Activated CD4-positive, alpha-beta T cell treated with anti-CD3 and anti-CD28 coated beads, Interleukin-2, amount 50 U/mL, for 1 hour (primary cell): ENCODE measurements at places on chromosomes 11 and 22.

- no peak for DNase-seq
Observed at GRCh38 chr11:134243913-134244312, 9.2 kb downstream of the THYN1 start.

DNA sequence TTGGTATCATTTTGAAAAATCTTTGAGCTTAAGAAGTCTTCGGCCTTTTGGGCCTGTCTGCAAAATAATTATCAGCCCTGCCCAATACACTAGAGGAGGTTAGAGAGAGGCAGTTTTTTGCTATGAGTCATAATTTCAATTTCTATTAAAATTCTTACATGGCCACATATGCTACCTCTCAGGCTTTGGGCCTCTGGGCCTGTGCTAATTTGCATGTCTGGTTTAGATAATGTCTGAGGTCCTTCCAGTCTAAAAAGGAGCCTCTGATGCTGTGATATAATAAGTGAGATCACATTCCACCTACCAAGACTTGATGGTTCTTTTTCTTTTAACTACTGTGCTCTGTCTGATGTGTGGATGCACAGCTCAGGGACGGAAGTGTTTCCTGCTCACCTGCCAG, 70.8 kb downstream of the KCNJ1 start:
- no peak for DNase-seq

DNA sequence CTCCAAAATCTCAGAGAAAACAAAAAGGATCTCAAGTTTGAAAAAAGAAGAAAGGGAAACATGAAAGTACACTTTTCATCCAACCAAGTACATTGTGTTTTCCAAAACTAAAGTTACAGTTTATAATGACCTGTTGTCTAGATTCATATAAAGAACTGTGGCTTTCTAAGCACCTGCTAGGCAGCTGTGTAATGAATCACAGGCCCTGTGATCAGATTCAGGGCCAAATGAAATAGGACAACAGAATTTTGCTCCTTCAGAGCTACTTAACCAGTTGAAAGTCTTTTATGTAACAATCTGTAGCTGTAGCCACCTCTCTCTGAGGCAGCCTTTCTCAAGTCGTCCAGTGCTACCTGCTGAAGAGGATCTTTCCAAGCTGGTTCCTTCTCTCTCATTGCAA, 960.0 kb upstream of the RAG2 start:
- DNase-seq = no peak

- DNase-seq = no peak
Observed at GRCh38 chr22:27654546-27655445, 146.8 kb downstream of the MN1 start.

DNA sequence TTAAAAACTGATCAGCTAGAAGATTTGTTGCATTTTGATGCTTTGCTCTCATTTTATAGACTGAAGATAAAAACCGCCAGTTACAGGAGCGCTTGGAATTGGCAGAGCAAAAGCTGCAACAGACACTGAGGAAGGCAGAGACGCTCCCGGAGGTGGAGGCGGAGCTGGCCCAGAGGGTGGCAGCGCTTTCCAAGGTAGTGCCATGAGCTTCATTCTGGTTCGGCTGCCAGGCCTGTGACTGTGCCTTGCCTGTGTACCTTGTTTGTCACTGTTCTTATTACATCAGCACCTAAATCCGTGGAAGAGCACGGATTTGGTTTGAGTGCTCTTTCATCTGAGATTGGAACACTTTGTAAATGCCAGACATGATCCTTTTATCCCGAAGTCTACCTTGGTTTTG, 61.4 kb downstream of the PPFIA1 start:
- no peak for DNase-seq

DNA sequence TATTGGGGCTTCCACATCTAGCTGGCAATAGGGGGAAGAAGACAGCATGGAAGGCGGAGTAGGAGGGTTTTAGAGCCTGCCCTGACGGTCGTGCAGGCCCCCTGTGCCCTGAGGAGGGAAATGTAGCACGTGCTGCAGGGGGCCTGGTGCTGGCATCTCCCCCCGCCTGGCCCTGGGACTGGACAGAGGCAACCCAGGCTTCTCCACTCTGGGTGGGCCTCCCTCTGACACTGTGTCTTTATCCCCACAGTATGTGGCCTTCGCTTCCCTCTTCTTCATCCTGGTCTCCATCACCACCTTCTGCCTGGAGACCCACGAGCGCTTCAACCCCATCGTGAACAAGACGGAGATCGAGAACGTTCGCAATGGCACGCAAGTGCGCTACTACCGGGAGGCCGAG, 36.8 kb downstream of the KCNC1 start:
- no peak for DNase-seq

DNA sequence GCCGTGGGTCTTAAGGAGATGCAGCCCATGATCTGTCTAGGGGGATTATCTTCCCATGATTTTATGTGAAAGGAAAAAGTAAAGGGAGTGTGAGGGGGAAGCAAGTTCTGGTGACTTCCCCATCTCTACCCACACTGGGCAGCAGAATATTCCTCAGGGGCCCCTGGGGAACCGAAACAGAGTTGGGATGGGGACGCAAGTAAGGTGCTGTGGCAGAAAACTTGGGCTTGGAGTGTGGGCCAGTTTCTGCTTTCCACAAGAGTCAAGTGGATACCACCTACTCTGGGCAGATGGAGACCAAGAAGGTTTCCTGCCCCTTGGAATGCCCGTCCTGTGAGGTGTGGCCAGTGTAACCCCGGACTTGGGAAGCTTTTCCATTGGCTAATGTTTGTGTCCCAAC, 64.4 kb downstream of the SGSM3 start:
- no peak for DNase-seq

- DNase-seq = no peak
Observed at GRCh38 chr11:121566279-121567168, 113.8 kb upstream of the SORL1-AS1 start.

GRCh38 chr11:125170001-125170509, 5.5 kb downstream of the PKNOX2 start:
- DNase-seq = no peak

- DNase-seq = no peak
Observed at GRCh38 chr11:87223816-87224215, 186.1 kb downstream of the TMEM135 start.

DNA sequence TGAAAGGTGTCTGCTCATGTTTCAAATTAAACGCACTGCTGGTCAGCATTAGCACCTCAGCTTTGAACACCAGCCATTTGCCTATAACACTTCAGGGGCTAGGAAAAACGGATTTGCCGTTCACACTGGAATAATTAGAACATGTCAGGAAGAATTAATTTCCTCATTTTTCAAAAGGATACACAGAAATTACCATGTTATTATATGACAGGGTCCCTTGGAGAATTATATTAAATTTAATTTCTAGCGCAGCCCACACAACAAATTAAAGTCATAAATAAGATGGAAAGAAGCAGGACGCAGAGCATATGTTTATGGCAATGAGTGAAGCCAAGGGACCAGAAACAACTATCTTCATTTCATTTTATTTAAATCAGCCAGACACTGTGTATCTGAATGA, 83.8 kb upstream of the SOX6 start:
- no peak for DNase-seq

DNA sequence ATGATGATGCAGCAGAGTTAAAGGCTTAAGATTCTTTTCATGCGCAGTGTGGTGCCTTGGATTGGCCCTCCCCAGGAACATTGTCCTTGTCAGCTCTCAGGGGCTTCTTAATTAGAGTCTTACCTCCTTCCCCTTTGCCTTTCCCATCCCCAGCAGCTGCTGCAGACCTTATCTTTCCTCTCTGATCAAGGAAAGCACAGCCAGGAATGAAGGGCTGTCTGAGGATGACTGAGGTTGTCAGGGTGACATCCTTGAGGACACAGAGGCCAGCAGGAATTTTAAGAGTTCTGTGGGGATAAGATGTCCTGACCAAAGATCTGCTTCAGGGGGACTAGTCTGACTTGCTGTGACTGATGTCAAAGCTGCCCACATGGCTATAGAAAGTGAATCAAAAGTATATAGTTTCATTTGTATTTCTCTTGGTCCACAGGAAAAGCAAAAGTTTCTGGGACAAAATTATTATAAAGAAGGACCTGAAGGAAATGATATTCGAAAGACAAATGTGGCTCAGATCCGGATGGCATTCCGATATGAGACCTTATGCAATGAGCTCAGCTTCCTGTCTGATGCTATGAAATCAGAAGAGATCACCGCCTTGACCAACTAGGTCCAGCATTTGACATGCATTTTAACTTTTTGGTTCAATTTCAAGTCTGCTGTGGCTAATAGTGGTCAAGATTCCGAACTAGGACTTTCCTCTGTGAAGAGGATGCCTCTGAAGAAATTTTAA, 35.5 kb downstream of the RNF141 start:
- DNase-seq = no peak

DNA sequence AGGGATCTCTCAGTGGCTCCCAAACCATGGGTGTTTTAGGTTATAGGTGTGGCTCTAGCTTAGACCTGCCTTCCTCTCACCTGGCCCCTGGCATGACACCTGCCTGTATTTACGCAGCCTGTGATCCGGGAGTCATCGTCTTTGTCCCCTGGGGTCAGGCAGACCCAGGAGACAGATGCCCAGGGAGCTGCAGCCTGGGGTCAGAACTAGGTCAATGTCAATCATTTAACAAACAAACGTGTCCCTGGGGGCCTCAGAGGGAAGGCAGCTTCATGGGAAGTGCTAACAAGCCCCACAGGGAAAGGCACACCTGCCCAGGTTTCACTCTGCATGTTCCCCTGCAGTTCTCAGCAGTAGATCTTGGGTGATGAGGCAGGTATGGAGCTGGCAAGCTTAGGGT, 12.0 kb downstream of the BACE1-AS start:
- DNase-seq = no peak

GRCh38 chr11:33618351-33618710, 82.3 kb downstream of the C11orf91 start:
- DNase-seq = no peak

GRCh38 chr22:24009227-24010017, 1.7 kb upstream of the CABIN1 start:
- DNase-seq = no peak

- DNase-seq = peak; percentile 12
Observed at GRCh38 chr11:10742460-10743208, 8.4 kb upstream of the CTR9 start.

DNA sequence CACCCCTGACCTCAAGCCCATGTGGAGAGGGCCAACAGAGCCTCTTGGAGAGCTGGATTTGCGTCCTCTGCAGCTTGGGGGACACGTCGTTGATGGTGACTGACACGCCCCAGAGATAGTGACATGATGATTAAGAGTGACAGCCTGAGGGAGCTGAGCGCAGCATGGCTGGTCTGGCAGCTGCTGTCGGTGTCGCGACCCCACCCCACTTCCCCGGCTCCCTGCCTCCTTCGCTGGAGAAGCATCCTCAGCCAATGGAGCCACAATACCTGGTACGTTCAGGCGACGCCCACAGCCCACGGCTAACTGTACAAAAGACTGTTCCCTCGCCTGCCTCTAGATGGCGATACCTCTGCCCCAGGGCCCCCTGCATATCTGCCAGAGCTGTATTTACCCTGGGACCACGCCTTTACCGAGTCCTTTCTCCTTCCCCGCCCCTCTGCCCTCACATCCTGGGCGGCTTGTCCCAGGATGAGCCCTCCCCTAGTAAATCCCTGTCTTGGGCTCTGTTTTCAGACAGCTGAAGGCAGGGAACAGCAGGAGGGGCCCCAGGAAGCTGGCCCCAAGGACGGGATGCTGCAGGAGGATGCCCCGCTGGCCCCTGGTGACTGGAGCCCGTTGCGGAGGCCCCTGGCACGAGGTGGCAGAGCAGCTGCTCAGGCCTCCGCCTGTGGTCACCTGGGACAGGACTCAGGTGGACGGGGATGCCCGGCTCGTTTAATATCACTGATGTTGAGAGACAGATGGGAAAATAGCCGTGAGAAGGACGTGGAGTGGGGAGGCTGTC, 90.6 kb downstream of the RPS6KA4 start:
- peak; percentile 70 for DNase-seq

GRCh38 chr11:96126917-96127595, 203.1 kb upstream of the MTMR2 start:
- no peak for DNase-seq

DNA sequence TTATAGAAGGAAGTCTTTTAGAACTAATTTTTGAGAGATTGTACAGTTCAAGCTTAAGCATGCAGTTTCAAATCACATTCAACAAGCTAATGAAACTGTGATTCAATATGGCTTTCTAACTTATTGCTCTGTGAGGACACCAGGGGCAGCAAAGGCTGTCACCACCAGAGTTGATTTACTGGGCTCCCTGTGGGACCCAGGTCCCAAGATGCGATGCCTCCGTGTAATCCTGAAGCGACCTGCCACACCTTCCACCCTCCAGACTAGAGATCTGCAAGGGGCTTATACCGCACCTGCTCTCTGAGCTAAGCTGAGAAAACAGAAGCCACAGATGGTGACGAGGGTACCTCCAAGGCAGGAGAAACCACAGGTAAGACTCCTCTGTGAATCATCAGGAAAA, 918 bp upstream of the OR51Q1 start:
- no peak for DNase-seq

- no peak for DNase-seq
Observed at GRCh38 chr11:76071090-76071489, 135.2 kb downstream of the WNT11 start.

DNA sequence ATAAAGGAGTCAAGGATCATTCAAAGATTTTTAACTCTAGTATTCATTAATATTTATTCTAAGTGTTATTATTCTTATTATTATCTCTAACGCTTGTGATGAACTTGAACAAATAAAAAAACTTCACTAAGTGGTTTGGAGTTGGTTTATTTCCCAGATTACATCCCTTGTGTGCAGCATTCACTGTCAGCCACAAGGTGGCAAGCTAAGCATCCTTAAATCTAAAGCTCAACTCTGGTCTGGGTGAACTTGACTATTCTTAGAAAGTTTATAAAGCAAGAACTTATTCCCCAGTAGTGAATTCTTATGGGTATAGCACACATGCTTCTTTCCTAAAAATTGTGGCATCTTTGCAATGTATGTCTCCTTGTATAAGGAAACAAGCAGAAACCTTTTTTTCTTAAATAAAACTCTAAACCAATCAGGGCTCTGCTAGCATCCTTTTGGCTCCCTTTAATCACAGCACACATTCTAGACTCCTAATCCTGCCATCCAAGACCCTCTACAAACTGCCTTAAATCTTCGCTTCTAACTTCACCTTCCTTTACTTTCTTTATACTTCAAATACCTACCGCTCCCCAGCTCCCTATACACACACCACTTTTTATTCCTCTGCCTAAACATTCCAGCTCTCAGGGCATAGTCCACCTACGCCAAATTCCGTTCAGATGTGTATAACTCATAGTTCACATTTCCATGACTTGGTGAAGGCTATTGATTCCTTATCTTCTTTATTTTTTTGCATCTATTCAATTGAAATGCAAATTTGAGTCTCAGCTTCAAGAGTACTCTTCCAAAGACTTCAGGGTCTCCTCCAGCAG, 1068.8 kb downstream of the DLG2 start:
- no peak for DNase-seq

- DNase-seq = no peak
Observed at GRCh38 chr11:101291279-101291678, 161.7 kb upstream of the PGR start.

GRCh38 chr11:6563667-6564066, 39.7 kb downstream of the RRP8 start:
- no peak for DNase-seq

DNA sequence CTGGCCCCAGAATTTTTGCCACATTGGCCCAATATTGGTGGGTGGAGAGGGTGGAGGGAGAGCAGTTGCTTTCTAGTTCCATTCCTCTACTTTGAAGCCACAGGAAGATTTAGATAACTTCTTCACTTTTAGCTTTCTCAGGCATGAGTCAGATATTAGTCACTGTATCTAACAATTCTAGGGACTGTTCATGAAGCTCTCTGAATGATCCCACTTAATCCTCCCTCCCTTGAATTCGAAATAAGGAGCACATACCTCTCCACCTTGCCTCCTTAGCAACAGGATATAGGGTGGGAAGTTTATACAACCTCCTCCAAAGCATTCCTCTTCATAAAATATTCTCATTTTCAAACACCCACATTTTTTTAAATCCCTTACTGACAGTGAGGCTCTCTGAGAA, 13.5 kb downstream of the FSHB start:
- DNase-seq = no peak
